Activated CD4-positive, alpha-beta T cell treated with anti-CD3 and anti-CD28 coated beads, Interleukin-10, Interleukin-2, amounts not matched to agents 100 ng/mL and 50 ng/mL, durations not matched to agents 16 hours and 8 hours (primary cell): ENCODE measurements at places on chromosomes 6 and 20.

DNA sequence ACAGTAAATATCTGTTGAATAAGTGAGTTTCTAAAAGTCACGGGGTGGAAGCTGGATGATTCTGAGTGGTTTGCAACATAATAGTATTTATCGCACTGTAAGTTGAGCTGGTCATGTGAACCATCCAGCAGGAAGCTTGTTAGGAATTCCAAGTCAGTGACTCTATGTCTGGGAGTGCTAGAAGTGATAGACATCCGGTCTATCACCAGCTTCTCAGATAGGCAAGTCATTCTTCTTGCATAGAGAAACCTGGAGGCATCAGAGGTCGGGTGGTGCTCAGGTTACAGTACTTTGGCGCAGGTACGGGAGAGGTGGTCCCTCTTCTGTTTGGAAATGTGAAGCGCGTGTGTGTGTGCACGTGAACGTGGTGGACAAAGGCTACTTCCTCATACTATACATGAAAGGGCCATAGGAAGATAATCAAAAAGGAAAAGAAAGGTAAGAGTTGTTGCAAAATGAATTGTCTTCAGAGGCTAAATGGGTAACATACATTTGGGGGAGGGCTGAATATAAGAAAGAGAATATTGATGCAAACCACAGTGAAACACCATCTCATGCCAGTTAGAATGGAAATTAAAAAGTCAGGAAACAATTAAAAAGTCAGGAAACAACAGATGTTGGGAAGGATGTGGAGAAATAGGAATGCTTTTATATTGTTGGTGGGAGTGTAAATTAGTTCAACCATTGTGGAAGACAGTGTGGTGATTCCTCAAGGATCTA is 299.3 kb upstream of the ZFP64 start:
- no peak for DNase-seq

GRCh38 chr20:3749689-3750531 is 17.4 kb downstream of the HSPA12B start:
- peak; percentile 55 for DNase-seq

DNA sequence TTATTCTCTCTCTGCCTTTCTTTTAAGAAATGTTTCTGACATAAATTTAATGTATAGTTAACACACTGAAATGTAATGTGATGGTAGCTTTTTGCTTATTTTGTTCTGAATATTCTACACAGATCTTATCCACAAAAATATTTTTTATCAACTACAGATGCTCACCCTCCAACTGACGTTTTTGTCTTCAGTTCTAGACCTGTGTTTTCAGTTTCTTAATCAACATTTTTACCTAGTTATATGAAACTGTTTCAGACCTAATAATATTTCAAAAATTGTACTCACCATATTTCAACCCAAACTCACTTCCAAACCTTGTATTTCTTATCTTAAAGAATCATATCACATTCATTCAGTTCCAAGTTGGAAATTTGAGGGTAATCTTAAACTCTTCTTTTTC is 452.8 kb downstream of the RFPL4B start:
- no peak for DNase-seq

DNA sequence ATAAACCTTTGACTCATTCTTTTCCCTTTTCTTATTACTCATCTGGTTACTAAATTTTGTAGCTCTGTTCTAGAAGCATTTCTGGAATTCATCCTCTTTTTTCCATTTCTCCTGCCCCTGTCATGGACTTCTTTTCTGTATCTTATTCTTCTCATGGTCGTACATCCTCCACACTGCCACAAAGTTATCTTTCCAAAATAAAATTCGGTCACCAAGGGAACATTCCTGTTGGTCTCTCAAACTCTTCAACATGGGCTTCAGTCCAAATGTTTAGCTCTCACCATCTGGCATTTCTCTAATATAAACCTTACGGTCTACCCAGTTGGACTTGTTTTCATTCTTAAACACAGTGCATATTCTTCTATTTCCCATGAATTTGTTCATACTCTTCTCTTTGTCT is 428.8 kb upstream of the ID4 start:
- no peak for DNase-seq

DNA sequence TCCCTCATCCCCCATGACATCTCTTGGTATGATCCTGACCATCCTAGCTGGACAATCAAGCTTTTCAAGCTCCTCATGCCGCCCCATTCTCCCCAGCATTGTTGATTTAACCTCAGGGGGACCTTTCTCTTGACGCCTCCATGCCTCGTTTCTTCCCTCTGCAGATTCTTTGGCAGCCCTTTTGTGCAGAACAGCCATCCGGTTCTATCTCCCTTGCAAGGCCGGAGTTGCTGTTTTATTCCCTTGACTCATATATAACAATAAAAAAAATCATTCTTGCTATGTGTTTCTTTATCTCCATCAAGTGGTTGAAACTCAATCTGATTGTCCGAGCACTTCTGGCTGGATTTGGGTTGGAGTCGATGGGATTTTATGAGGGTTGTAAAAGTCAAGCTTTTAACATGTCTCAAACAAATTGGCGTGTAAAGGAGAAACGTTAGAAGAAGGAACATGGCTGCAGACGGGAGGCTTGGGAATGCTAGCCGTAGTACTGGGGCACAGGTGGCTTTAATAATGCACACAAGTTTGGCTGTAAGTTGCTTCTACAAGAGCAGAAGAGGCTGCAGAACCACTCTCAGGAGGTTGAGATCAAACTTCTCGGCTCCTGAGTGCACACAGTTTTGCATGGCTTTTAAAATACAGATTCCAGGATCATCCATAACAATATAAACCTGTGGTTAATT is 3.9 kb upstream of the SULF2 start:
- no peak for DNase-seq

- peak; percentile 24 for DNase-seq
These were observed 5.5 kb downstream of the PPP1R3G start for GRCh38 chr6:5090603-5091002.

DNA sequence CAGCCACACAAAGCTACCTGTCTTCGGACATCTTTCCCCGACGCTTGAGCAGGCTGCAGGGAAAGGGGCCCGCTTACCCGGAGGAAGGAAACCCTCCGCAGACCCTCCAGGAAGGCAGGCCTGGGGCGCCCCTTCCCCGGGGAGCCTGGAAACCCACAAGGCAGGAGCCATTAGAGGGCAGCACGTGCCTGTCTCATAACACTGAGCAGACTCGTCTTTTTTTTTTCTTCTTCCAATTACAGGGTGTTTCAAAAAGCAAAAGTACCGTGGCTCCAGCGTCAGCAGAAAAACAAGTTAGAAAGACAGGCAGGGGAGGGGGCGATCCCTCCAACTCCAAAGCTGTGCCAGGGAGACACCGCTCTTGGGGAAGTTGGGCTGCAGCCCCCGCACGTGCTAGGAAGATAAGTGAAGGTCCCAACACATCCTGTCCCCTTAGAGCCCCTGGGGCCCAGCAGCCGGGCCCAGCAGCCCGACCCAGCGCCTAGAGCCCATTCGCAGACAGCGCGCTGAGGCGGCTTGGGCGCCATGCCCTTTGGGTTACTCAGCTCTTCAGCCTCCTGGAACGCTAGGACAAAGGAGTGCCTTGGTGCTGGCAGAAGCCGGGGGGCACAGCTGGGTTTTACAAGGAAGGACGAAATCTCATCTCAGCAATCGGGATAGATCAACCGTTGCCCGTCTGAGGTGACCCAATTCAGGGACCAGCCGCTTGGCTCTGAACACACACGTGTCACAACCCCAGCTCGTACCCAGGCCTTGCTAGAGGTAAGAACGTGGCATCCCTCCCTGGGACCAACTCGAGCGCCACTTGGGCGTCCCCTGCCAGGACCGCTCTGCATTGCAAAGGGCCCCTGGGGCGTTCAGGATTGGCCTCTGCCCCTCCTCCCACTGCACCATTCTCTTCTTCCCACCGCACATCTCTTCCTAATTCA is 136.3 kb downstream of the LY86 start:
- DNase-seq = peak; percentile 55

DNA sequence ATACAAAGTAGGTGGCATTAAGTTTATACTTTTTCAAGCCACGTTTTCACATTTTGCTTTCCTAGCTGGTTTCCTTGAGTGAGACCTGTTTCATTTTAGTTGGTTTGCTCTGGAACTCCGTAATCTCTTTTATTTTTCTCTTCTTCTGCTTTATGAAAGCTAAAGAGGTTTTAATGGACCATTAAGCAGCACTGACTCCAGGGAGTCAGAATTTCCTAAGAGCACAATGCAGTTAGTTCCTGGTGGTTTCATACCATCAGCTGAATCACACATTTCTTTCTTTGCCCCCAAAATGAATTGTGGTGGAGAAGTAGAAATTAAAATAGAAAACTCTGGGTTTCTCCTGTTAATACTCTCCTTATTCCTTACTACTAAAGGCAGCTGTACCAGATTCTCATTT is 3.4 kb downstream of the OPN5 start:
- no peak for DNase-seq

GRCh38 chr6:117548797-117549301 is 53.5 kb downstream of the GOPC start:
- peak; percentile 68 for DNase-seq

- DNase-seq = no peak
These were observed 4.2 kb downstream of the OR2A4 start for GRCh38 chr6:131696956-131697355.
